ENCODE measurements at places on chromosomes 7 and 10. TPM values are rescaled to one million over a fixed set of nuclear protein-coding genes. Genes with fewer than 3 reads are reported as not detected.

HOXA11 gene
- total RNA-seq, result not detected

ALOX5 gene
- total RNA-seq, result 139 TPM

PTEN gene
- 176 TPM for total RNA-seq

OPN4 gene
- total RNA-seq, result not detected

ANXA8 gene
- not detected for total RNA-seq

PNLIP gene
- total RNA-seq, result not detected

FOXP2 gene
- total RNA-seq, result not detected

TMEM270 gene
- not detected for total RNA-seq

DYDC2 gene
- total RNA-seq, result not detected

SAP25 gene
- 14.0 TPM for total RNA-seq

LIPK gene
- not detected for total RNA-seq

AS3MT gene
- not detected for total RNA-seq

SH2D4B gene
- total RNA-seq, result not detected

ANK3 gene
- total RNA-seq, result 0.94 TPM

CYP2C18 gene
- not detected for total RNA-seq

ELFN1 gene
- total RNA-seq, result not detected

CAPZA2 gene
- total RNA-seq, result 103 TPM

GCK gene
- not detected for total RNA-seq

PILRA gene
- 16.0 TPM for total RNA-seq

OPALIN gene
- not detected for total RNA-seq

HMX2 gene
- total RNA-seq, result 2.4 TPM

LRRC4 gene
- not detected for total RNA-seq

COL1A2 gene
- not detected for total RNA-seq

DIP2C gene
- total RNA-seq, result 29.5 TPM

RINT1 gene
- 23.9 TPM for total RNA-seq

C7orf33 gene
- not detected for total RNA-seq

RHOBTB1 gene
- total RNA-seq, result 0.07 TPM

IDI2 gene
- total RNA-seq, result not detected

TMEM229A gene
- total RNA-seq, result not detected

GPR146 gene
- total RNA-seq, result 0.77 TPM

TMEM209 gene
- 44.0 TPM for total RNA-seq

UNCX gene
- total RNA-seq, result not detected

MET gene
- not detected for total RNA-seq

CCDC126 gene
- total RNA-seq, result 15.5 TPM

INA gene
- total RNA-seq, result not detected

IFT22 gene
- 13.2 TPM for total RNA-seq

SCRN1 gene
- 62.7 TPM for total RNA-seq

TMEM213 gene
- not detected for total RNA-seq

OTUD1 gene
- 9.1 TPM for total RNA-seq

GIMAP8 gene
- not detected for total RNA-seq

TMEM178B gene
- not detected for total RNA-seq

JCAD gene
- not detected for total RNA-seq

PLA2G12B gene
- total RNA-seq, result not detected

COX19 gene
- 45.7 TPM for total RNA-seq

ELAPOR2 gene
- 8.6 TPM for total RNA-seq

ZNF438 gene
- total RNA-seq, result 2.5 TPM

All from OCI-LY7 (cell line).